Ureter (tissue), 1 donor: ENCODE measurements at places on chromosomes 2 and 18.

GRCh38 chr2:115946341-115946740, 1503.9 kb downstream of the DPP10 start:
- no peak for DNase-seq

DNA sequence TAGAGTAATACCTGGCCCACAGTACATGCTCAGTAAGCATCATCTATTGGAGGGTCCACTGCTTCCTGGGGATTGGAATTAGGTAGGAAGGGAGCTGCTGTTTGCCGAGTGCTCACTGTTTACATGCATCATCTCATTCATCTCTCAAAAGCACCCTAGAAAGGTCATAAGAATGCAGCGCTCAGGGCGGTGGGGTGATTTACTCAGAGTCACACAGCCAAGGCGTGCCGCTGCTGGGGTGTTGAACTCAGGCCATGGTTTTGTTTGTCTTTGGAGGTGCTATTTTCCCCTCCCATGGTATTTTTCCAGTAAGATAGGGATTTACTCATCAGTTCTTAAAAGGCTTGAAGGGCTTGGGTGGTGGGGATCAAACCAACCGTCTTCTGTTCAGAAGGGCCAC, 227.5 kb downstream of the LDLRAD4 start:
- peak; percentile 17 for DNase-seq

- DNase-seq, result peak; percentile 69
Measured at GRCh38 chr2:196239622-196240587, 68.5 kb upstream of the STK17B start.

- no peak for DNase-seq
Measured at GRCh38 chr2:109654326-109655050, 40.3 kb downstream of the SOWAHC start.

DNA sequence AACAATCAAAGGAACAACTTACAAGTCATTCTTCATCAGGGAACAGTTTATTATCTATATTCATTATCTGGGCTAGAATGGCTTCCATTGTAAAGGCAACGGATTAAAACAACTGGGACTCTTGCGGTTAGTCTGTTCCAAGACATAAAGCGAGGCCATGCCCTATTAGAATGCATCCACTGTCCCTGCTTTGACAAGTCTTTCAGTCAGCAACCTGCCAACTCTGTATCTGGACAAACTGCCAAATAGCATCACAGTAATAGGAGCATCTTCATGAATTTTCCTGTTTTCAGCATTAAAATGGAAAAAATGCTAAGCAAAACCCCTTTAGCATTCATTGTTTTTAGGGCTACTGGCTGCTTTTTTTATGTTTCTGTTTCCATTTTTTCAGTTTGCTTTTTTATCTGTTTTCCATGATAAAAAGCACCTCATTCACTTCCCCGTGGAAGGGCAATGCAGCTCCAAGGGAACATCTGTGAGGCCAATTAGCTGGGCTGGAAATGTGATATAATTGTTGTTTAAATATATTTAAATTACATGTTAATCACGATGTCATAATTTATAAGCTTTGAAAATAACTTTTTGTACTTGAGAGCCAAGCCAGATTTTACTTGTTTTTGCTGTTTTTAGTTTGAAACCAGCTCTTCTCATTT, 834.3 kb downstream of the CPS1 start:
- DNase-seq, result no peak

GRCh38 chr2:120429586-120430500, 83.9 kb downstream of the INHBB start:
- DNase-seq, result peak; percentile 29

DNA sequence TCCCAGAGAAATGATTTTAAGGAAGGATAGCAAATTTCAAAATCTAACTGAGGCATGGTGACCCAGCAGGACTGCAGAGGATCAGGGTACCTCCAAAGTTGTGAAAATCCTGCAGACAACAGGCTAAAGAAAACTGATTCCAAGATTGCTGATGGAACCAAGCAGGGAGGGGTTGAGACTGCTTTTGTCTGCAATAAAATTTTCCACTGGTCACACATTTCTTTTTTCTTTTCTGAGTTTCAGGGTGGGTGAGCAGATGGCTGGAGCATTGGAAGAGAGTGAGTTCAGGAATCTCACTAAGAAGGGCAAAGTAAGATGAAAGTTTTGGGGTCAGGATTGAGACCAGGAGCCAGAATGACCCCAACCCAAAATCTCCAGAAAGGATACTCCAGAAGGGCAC, 321.0 kb downstream of the TNS1 start:
- DNase-seq, result no peak

DNA sequence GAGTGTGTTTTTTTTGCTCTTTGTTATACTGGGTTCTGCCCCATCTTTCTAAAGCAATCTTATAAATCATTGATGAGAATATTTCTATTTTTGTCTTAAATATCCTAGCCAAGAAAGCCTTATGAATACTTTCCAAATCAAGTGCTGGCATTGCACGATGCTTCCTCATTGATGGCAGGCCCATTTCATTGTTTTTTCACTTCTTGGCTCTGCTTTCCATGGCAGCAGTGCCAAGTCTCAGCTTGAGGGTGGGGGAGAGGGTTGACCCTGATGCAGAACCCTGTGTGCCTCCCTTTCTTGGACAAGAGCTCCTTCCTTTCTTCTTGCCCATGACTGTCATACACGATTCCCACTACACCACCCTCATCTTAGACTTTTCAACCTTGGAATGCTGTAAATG, 16.7 kb upstream of the CELF4 start:
- DNase-seq, result no peak

- no peak for DNase-seq
Measured at GRCh38 chr2:113041871-113042270, 10.8 kb downstream of the IL36B start.

DNA sequence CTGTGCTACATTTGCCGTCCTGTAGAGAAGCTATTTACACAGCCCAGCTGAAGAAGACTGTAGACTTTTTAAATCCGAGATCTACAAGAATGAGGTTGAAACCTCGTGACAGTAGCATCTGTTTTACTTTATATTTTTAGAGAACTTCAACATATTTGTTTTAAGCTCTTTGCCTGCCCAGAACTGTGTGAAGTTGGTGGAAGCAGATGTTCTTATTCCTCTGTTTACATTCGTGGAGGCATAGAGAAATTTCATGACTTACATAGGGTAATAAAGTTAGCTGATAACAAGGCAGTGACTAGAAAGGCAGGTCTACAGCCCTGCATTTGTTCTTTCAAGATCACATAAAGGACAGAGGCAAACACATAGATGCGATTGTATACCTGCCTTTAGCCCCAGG, 47.0 kb upstream of the MAP3K20 start:
- no peak for DNase-seq

DNA sequence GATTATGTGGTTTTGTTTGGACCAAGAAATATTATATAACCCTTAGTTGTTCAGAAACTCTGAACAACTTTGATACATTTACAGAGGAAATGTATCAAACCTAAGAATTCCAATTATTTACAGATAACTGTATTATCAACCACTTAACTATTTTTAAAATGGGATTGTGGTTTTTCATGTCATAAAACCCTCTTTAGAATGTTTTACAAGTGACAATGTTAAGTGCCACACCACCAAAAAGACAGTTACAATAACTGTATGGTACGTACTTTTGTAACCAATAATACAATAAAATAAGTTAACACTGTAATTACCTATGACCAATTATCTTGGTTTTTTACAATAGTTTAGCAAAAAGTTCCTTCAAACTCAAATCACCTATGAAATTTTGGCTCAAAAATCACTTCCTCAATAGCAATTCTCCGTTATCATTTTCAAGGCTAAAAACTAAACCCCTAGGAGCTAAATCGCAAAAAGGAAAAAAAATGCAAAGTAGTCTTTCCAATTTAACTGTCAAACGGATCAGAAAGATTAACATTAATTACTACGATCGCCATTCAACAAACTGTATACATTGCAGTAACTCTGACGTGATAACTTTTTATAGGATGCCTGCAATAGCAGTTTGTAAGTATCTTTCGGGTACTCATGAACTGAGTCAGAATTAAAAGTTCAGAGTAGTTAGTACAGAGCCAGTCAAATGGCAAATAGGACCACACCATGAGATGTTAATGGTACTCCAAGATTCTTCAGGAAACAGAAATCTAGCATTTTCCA, 1.5 kb downstream of the ROCK1 start:
- DNase-seq, result no peak
